ENCODE measurements at places on chromosomes 7 and 10.

DNA sequence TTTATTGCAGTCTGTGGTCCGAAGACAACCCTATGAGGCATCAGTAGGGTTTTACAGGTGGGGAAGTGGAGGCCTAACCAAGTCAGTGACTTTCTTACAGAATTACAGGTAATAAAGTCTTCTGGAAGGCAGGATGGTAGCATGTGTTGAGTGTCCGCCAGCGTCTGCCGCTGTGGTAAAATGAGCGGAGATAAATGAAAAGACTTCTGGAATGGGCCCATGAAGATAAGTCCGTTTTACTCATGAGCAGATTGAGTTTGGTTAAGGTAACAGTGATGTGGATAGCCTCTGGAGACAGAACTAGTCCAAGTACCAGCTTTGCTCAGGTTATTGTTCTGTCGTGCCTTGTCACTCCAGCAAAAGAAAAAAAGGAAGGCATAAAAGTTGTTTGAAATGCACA, 966 bp downstream of the FBH1 start:
- no peak for DNase-seq

DNA sequence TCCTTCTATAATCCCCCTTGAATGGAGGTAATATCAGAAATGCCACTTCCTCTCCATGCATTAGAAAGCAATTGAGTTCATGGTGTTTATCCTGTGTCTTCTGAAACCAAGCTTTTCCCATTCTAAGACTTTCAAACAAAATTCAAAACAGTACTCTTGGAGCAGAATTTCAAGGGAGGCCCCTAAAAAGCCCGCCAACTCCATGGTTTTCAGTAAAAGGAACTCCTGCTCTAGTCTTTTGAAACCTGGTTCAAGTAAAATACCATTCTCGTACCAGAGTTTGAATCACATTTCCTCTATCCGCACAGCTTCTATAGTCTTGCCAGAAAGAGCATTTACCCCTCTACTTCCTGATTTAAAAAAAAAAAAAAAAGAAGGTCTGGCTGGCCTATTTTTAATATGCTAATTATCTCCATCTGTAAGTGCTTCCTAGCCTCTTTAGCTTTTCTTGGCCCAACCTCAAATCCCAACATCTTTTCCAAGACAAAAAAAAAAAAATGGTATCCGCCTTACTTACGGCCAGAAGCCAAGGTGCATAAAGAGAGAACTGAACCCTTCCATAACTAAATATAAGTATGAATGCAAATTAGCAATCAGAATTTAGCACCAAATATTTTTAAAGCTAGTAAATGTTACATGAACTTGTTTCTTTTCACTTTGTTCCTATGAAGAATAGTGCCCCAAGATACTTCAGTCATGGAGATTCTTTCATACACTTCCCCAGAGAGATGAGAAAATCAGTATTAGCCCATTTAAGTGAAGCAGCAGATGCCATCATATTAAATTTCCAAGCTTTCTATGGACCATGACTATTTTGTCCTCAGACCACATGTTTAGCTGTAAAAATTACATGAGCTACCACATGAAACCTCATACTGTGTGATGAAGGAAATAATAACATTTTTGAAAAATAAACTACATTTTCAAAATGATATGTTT, 199.9 kb upstream of the FAM3C start:
- DNase-seq, result peak; percentile 82

GRCh38 chr10:47235484-47235883, 64.5 kb upstream of the GDF10 start:
- no peak for DNase-seq

DNA sequence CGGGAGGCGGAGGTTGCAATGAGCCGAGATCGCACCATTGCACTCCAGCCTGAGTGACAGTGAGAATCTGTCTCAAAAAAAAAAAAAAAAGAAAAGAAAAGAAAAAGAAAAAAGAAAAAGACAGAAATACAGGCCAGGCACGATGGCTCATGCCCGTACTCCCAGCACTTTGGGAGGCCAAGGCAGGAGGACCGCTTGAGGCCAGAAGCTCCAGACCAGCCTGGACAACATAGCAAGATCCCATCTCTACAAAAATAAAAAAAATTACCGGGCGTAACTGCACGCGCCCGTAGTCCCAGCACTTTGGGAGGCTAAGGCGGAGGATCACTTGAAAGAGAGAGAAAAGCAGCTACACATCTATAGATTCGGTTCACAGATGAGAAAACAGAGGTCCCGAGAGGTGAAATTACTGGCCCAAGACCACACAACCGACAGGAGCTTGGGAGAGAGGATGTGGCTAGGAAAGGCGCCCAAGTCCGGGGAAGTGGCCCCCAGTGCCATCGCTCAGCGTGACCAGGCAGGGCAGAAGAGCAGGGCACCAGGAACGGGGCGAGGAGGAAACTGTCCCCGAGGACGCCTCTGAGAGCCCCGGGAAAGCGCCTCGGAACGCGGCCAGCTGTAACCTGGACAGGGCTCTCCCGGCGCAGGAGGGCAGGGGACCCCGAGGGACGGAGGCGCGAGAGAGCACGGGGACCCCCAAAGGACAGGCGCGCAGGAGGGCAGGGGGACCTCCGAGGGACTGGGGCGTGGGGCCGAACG, 612 bp downstream of the SNX8 start:
- no peak for DNase-seq

- no peak for DNase-seq
These were observed 933.4 kb upstream of the GHITM start for GRCh38 chr10:83205861-83206260.

DNA sequence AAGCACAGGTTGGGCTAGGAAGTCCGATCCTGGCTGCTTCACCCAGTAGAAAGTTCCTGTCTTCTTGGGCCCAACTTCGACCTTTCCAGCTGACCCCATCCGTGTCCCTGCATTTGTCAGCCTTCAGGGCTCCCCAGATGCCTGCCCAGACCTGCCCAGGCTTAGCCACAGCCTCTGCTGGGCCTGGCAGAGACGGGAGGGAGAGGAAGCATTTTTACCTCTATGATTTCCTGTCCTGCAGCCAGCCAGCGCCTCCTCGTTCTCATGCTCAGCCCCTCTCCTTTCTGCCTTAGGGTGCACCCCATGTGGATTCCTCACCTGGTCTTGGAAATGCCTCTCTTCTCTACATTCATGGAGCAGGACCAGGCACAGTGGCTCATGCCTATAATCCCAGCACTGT, 3.7 kb downstream of the METTL27 start:
- DNase-seq, result no peak

GRCh38 chr7:128082431-128082830, 51.2 kb upstream of the LRRC4 start:
- no peak for DNase-seq

DNA sequence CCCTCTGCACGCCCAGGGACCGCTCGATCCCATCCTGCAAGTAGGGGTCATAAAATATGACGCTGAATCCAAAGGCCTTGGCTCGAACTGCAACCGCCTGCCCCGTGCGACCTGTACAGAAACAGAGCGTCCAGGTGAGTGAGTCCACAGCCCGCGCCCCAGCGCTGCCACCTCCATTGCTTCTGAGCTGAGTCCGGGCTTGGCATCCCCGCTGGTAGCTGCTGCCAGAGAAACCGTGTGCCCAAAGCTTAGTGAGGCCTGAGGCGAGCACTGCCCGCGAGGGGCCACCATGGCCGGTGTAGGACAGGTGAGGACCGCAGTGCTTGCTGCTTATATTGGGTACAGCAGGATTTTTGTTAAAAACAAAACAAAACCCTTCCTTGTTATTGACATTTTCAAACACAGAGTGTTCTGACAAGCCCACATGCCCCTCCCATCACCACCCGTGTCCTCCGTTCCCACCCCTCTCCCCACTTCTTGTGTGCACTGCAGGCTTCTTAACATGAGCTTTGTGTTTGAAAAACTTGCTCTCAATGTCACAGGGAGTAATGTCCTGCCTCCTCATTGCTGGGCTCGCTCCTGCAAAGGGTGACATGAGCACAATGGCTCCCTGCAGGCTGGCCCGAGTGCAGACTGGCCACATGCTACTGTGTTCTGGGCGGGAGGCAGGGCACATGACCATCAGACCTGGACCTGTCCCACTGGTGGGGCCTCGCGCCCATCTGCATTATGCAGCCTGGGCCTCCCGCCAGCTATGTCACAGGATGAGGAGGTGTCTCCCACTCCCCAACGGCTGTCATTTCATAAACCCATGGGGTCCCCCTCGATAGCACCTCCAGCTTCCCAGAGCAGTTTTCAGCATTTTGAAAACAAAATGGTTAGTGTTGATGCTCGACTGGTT, 52.9 kb downstream of the ZRANB1 start:
- no peak for DNase-seq

- no peak for DNase-seq
These were observed 98.2 kb upstream of the NEBL start for GRCh38 chr10:20995123-20995987.

DNA sequence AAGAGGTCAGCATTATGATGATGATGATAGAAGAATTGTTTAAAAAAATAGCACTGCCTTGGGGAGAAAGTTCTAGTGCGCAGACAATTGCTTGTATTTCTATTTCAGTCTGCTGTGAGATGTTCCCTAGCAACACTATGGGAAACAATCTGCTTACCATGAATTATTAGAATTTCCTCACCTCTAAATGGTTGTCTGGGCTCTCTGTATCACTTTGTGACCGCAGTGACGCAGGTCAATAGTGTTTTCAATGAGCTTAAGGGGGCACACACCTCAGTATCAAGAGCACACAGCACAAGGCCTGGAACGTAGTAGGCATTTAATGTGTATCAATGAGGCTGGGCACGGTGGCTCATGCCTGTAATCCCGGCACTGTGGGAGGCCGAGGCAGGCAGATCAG, 98.9 kb upstream of the TARP start:
- DNase-seq, result no peak

DNA sequence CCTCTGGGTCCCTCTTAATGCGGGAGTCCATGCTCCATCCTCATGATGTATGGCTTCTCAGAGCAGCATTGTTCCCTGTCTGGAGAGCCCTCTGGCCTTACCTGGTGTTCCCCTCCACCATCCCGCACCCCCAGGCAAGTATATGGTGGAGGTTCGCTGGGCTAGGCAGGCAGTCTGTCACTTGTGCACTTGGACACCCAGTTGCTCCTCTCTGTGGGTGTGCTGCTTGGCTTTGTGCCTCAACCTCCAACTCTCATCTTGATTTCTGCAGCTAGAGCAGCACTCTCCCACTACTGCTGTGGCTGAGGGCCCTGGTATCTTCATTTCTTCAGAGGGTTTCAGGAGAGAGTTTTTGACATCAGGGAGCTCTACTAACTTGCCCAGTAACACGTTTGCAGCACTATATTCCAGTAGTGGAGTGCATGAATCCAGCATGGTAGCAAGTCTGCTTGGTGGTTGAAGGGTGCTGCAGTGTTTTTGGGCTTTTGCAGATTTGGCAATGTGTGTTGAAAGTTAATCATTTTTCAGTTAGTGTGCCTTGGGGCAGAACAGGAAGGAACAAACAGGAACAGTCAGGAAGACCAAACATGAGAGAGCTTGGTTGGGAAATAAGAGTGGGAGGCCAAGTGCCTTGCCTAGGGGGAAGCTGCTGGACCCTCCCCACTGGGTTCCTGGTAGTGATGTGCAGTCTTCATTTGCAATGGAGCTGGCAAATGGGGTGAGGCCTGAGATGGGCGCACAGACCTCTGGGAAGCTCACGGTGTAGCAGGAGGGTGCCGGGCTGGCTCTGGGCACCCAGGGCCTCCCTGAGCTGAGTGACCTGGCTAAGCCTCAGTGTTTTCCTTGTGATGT, 37.4 kb downstream of the TSPAN14 start:
- no peak for DNase-seq

DNA sequence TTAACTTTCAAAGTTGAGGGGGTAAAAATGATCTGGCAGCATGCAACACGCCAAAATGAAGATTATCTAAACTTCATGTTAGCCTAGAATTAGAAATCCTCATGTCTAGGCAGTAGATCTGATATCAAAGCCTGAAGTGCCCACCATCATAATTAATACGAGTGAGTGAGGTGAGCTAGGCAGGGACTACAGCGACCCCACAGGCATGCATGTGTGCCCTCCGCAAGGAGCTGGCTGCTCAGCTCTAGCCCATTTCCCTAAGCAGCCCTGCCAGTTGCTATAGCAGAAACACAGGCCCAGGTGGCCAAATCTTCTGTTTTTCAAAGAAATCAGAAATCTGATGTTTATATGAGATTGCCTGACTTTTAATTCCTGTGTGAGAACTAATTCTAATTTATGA, 93.1 kb upstream of the IFRD1 start:
- peak; percentile 53 for DNase-seq
